ENCODE measurements at places on chromosomes 2 and 18.

- no peak for DNase-seq
Measured at GRCh38 chr2:234164493-234165413, 114.3 kb downstream of the SPP2 start.

DNA sequence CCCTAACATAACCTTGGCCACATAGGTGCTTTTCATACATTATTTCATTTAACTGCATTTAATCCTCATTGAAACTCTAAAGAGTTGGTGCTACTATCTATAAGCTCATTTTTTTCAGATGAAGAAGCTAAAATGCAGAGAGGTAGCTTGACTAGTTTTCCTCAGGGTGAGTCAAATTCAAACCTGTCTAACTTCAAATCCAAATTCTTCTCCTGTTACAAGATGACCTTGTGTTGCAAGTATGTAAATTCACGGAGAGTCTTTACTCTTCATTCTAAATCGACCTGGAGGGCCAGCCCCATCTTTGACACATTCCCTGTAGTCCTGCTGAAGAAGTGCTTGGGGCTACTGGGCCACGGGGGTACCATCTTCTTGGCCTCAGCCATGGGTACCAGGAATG is 8.2 kb upstream of the SETBP1 start:
- no peak for DNase-seq

DNA sequence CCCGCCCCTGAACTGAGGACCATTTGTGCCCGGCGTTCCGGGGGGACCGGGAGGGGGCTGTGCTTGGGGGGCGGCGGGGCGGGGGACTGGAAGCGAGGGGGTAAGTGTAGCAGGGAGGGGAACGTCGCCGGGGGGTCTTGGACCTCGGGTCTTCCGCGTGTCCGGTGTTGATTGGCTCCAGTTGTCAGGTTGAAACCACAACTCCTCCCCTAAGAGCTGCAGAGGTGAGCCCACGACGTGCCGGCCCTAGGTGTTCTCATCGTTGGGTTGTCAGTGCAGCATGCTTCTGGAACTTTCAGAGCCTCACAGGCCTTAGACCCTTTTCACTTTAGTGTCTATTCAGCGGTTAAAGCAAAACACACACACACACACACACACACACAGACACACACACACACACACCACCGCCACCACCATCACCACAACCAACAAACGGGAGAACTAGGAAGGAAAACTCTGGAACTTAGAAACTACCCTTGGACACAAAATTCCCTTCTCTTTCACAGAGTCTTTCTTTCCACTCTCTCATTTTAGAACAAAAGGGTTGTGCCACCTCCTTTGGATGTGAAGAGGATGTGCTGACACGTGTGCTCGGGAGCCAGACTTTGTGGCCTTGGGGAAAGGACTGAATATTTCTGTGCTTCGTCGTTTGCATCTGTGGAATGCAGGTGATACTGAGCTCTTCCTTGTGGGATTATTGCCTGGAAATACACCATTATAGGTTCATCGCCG is 6.7 kb upstream of the DLX2 start:
- no peak for DNase-seq

DNA sequence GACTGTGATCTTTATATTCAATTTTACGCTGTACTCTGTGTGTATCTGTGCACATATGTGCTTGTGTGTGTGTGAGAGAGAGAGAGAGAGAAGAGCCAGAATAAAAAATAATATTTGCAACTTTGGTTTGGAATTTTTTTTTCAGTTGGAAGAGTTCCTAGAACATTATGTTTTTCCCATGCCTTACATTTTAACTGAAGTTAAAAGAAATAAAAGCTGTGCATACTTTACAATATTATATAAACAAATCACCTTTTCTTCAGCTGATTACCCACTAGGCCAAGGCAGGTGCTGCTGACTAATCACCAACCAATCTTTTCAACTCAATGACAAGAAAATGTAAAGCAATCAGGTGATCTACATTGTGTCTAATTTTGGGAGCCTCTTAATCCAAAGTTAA is 366.3 kb downstream of the NYAP2 start:
- DNase-seq: no peak

DNA sequence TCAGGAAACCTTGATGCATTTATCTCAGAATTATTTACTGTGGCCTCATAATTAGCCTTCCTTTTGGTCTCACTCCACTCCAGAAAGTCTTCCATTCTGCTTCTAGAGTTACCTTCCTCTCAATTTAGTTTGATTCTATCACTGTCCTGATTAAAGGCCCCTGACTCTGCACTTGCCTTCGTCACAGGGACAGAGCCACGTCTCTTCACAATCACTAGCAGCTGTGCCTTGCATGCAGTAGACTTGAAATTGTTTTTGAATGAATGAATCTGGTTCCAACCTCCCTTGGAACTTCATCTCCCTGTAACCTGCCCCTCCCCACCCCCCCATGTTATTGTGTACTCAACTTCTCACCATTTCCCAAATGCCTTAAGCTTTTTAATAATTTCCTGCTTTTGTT is 52.4 kb downstream of the OSBPL6 start:
- DNase-seq: no peak

DNA sequence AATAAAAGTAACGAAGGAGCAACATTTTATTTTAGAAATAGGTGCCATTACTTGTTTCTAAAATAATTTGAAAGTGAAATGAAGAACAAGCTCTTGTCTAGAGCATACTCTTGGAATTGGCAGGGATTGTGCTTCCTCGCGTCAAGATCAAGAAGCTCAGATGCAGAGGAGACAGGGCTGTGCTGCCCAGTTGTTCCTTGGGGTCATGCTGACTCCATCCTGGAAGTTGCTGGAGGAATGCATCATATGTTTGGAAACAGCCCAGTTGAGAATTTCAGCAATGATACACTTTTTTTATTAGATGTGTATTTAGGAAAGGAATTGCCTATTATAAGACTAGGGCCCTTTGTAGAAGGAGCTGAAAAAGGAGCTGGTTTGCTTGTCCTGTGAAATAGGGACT is 17.2 kb downstream of the LTBP1 start:
- DNase-seq: no peak

DNA sequence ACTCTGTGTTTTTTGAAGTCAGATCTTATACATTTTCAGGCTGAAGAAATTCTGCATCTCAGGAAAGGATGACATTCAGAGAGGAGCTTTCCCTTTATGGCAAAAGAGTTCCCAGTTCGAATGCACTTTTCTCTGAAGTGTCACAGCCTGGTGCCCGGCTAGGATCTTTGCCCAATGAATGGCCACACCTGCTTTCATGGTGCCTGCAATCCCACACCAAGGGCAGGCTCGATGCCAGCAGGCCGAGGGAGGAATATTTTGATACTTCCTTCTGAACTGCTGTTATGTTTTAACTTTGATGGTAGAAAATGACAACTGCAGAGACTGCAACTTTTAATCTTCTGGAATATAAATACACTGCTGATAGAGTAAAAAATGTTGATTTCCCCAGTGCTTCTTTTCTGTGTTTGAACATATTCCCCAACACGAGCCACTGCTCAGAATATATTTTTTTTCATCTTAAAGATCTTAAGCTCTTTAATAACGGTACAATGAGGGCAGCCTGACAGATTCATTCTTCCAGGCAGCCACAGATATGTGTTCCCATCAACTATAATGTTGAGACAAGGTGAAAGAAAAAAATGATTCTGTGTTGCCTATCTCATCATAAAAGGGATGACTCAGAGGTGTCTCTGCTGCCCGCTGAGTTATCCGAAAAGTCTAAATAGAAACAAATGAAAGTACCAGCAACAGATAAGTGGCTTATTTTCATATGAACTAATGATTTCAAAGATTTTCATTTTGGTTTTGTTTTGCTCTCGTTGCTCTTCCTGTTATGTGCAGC is 848.5 kb downstream of the DCDC2C start:
- no peak for DNase-seq

DNA sequence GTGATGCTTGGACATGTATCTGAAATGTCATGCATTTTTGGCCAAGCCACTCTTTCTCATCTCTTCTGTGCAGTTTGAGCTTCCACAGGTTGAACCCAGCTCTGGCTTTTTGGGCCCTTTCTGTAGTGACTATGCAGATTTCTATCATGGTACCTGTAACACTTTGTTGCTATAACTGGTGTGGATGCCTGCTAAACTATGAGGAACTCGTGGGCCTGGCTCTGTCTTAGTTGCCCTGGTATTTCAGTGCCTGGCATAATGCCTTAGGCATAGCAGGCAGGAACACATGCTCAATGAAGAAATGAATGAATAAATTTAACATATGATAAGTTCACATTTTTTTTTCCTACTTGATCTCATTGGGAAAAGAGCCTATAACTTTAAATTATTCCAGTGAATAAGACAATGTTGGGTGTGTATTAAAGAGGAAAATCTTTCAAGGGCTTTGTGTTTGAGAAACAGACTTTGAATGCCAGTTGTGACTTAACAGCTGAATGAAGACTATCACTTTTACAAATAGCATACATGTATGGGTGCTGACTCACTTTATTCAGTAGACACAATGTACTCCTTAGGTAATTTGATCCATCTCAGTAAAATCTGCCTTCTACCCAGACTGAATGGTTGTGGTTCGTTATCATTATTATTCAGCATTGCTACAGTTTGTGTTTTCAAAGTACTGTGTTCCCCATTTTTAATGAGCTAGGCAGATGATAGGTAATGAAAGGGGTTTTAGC is 86.4 kb upstream of the MAP4K3 start:
- no peak for DNase-seq

DNA sequence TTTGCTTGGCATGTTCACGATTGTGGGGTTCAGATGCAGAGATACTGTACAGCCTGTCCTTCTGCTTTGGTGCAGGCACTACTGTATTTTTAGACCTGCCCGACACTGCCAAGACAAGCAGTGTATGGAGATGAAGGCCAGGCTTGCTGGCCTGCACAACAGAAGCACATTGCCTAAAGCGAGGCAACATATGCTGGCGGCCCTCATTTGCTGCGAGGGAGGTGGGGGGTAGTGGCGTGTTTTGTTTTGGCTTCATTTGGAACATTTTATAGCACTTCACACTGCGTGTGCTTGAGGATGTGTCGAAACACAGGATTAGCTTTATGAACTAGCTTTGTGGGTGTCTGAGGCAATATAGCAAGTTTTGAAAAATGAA is 27.0 kb downstream of the TMEM182 start:
- no peak for DNase-seq

- DNase-seq: no peak
Measured at GRCh38 chr18:48959551-48959920, 8.8 kb upstream of the SMAD7 start.

DNA sequence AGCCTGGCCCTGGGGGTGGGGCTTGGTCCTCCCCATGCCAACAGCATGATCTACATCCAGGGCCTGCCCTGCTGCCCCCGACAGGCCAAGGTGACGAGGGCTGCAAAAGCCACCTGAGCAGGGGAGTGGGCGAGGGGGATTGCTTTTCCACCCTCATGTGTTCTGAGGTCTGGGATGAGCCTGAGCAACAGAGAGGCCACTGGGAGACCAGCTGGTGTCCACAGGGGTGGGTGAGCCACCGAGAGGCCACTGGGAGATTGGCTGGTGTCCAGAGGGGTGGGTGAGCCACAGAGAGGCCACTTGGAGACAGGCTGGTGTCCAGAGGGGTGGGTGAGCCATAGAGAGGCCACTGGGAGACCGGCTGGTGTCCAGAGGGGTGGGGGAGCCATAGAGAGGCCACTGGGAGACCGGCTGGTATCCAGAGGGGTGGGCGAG is 147.4 kb upstream of the GPC1 start:
- DNase-seq: no peak

GRCh38 chr2:105431367-105432043 is 32.7 kb upstream of the FHL2 start:
- no peak for DNase-seq

GRCh38 chr2:58826795-58827194 is 585.7 kb upstream of the FANCL start:
- no peak for DNase-seq

DNA sequence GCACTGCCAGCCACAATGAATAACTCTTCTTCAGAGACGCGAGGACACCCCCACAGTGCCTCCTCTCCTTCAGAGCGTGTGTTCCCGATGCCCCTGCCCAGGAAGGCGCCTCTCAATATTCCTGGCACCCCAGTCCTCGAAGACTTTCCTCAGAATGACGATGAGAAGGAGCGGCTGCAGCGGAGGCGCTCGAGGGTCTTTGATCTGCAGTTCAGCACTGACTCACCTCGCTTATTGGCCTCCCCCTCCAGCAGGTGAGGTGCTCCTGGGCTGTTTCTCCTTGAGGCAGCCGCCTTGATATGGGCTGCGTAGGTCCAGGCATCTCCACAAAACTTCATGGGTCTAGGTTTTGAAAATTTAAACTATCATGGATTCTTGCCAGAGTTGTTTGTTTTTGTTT is 6.1 kb downstream of the NCAPH start:
- DNase-seq: no peak

DNA sequence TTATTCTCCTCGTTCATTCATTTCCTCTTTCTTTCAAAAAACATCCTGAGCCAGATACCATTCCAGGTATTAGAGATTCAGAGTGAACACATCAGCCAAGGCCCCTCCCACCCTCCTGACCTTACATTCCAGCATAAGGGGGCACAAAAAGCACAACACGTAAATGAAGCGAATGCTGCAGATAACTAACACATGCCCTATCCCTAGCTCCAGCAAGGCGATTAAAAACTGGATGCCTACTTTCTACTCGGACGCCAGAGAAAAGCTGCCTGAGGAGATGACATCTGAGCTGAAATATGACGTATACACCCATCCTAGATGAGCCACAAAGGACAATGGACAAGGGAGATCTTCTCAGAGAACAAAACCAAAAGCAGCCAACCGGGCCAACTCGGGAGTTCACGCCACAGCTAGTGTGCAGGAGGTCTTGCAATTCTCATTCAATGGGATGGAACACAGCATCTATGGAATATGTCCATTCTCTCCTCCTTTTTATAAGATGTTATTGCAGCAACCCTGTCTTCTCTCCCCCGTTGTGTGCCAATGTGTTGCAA is 33.5 kb downstream of the FEZ2 start:
- DNase-seq: no peak

- DNase-seq: no peak
Measured at GRCh38 chr18:44409515-44409914, 271.2 kb upstream of the SETBP1 start.

DNA sequence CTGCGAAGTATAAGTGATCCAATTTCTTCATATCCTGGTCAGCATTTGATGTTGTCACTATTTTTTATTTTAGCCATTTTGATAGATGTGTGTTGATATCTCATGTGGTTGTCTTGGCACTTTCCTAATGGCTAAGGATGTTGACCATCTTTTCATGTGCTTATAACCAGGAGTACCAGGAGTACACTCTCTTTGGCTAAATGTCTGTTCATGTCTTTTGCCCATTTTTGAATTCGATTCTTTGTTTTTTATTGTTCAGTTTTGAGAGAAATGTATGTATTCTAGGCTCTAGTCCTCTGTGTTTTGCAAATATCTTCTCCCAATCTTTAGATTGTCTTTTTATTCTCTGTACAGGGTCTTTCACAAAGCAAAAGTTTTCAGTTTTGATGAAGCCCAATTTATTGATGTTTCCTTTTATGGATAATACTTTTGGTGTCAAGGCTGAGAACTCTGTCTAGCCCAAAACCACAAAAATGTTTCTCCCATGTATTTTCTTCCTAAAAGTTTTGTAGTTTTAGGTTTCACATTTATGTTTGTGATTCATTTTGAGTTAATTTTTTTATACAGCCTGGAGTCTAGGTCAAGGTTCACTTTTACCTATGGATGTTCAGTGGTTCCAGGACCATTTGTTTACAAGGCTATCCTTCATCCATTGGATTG is 65.4 kb downstream of the SDC1 start:
- DNase-seq: no peak

Data from Kasumi-1 (cell line).